ENCODE measurements at places on chromosomes 12 and 14.

DNA sequence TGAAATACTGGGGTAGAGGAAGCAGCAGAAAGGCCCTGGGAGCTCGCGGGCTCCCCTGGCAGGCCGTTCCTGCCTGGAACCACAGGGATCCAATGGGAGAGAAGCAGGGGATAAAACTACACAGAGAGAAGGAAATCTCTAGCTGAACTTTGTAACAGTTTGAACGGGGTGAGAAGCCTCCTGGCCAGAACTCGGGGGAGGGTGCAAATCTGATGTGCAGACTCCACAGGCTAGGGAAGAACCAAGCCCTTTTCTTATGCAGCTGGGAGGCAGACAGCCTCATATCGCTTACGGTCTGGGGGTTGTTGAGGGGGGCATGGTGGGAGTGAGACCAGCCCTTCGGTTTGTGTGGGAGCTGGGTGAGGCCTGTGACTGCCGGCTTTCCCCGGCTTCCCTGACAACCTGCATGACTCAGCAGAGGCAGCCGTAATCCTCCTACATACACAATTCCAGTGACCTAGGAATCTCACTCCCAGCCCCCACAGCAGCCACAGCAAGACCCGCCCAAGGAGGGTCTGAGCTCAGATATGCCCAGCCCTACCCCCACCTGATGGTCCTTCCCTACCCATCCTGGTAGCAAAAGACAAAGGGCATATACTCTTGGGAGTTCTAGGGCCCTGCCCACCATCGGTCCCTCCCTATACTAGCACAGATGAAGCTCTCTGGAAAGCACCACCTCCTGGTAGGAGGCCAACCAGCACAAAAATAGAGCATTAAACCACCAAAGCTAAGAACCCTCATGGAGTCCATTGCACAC, 143.0 kb downstream of the TMTC1 start:
- no peak for DNase-seq

GRCh38 chr12:42468341-42468821, 121.2 kb downstream of the PRICKLE1 start:
- DNase-seq, result peak; percentile 20

- no peak for DNase-seq
Observed at GRCh38 chr14:42535397-42535796, 928.7 kb downstream of the LRFN5 start.

DNA sequence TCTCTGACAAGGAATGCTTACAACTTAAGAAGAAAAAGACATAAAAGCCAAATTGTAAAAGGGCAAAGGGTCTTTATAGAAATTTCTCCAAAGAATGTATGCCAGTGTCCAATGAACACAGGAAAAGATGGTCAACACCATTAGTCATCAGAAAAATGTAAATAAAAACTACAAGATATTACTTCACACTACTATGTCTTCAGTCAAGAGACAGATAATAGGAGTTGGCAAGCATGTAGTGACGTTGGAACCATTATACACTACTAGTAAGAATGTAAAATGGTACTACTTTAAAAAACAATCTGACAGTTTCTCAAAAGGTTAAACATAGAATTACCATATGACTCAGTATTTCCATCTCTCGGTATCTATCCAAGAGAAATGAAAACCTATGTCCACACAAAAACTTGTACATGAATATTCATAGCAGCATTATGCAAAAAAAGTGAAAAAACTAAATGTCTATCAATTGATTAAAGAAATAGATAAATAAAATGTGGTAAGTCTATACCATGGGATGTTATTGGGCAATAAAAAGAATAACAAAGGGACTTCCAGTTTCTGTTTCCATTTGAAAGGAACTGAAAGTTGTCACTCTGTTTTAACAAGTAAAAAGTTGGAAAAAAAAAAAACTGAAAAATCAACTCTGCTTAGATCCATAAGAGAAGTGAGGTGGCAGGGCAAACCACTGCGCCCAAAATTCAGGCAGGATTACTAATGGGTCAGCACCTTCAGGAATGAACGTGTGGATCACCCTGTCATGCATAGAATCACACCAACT, 69.8 kb downstream of the ALG10B start:
- no peak for DNase-seq

DNA sequence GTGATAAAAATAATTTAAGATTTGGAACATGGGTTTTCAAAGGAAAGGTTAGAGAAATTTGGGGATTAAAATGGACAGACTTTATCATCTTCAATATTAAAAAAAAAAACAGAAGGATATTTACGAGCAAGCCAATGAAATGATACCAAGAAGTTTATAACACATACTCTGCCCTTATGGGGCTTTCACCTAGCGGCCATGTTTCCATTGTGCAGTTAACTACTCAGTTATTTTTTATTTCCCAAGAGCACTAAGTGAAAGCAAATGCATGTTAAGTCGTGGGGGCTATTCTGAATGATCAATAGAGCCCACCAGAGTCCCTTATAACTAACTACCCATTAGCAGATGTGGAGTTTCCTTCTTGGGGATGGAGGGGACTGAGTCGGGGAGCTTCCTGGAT, 53.9 kb downstream of the ETV6 start:
- no peak for DNase-seq
